ENCODE measurements at places on chromosomes 2 and 18. TPM values are rescaled to one million over a fixed set of nuclear protein-coding genes. Genes with fewer than 3 reads are reported as not detected.

The FOXD4L1 gene
- not detected for total RNA-seq

The YIPF4 gene
- total RNA-seq = 13.7 TPM

The TRMT61B gene
- 11.4 TPM for total RNA-seq

The IL36RN gene
- 8.6 TPM for total RNA-seq

The EFEMP1 gene
- 337 TPM for total RNA-seq

The FER1L5 gene
- total RNA-seq = 0.11 TPM

The CPO gene
- total RNA-seq = not detected
